Stimulated activated CD8-positive, alpha-beta memory T cell treated with anti-CD3 and anti-CD28 coated beads, Interleukin-4, amount 100 ng/mL, for 4 hours (primary cell): ENCODE measurements at places on chromosomes 16 and 17.

DNA sequence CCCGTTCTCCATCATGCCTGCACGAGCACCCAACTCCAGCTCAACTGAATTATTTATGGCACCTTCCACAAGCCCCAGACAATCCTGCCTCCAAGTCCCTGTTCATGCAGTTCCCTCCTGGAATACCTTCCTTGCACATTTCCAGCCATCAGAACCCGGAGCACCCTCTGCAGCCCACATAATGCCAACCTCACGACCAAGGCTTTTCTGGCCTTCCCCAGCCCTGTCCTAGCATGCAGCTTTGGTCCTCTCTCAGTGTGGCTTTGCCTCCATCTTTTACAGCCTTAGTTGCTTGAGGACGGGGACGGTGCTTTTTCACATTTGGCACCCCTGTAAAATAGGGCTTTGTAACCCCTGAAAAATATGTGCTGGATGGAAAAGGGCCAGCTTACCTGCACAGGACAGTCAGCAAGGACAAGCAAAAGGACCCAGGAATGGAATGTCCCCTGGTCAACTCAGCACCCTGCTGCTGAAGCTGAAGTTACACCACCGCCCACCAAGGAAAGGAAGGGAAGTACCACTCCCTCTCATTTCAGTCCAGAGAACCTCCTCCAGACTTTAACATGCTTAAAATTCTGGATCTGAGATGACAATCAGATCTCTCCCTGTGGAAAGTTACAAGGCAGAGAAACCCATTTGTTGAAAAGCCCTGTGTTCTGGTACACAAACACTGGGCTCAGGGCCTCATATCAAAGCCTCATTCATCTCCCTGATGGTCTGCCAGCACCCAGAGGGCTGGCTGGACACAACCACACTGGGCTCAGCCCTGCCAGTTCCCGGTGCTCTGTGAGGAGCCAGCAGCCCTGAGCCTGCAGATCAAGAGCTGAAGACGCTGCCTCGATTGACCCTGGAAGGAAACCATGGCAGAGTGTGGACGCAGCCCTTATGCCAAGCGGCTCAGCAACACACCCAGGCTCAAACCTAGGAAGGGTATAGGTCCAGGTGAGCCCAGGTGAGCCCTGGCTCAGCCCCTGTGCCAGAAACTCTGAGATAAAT is 2.9 kb downstream of the SLC39A11 start:
- DNase-seq = no peak

- DNase-seq = no peak
These were observed 12.2 kb downstream of the KNOP1 start for GRCh38 chr16:19705843-19706242.

GRCh38 chr16:82432261-82432660 is 194.5 kb upstream of the CDH13 start:
- no peak for DNase-seq

- DNase-seq = no peak
These were observed 5.5 kb downstream of the PLSCR3 start for GRCh38 chr17:7388856-7389255.

- DNase-seq = no peak
These were observed 6.1 kb downstream of the PRSS36 start for GRCh38 chr16:31143694-31144148.
